NCI-H524 treated with DMSO at 0.1 percent for 48 hours (cell line): ENCODE measurements at places on chromosomes 6 and 20.

GRCh38 chr6:43757966-43758616 is 11.9 kb upstream of the VEGFA start:
- no peak for DNase-seq

DNA sequence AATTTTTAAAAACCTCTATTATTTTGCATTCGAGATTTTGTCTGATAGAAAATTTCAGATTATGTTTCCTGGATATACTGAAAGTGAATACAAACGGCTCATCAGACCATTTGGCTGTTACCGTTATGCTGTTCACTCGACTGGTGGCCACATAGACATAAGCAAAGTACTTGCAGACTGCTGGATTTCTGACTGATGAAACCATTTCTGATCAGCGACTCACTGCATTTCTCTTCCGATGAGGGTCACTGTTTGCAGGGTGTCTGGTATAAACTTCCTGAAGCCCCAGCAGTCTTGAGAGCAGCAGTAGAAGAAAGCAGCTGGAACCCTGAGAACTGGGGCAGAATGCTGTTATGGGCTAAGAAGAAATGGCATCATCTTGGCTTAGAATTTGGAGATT is 17.7 kb downstream of the SNX9 start:
- no peak for DNase-seq

DNA sequence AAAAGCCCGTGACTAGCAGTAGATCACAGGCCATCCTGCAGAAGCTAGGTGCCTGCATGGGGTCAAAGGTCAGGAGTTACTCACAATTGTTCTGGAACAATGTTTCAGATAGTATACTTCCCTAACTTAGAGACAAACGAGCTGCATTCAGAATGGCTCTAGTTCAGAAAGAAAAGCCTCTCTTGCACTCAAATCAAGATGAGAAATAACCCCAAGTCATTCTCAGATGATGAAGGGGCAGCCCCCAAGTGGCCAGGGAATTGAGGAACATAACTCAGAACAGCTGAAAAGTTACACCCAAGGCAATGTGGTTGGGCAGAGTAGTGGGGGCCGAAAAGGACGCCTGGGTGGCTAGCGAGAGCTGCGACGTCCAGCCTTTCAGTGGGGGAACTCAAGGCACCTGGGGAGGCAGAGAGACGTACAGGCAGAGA is 27.8 kb downstream of the FYN start:
- DNase-seq = no peak

DNA sequence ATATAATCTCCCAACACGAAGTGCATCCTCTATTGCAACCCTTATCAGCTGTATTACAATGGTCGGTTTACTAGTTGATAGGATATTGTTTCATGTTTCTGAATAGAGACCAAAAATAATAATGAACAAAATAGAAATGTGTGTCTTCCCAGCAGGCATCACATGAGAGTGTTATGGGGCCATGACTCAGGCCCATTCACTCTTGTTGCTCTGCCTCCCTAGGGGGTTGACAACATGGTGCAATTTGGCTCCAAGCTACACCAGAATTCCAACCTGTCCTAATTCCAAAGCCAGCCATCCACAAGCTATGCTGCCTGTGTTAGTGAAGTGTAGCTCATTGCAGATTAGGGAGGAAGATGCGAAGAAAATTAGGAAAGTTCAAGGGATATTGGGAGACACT is 13.1 kb upstream of the SAYSD1 start:
- DNase-seq = no peak

GRCh38 chr6:17813542-17813941 is 106.8 kb upstream of the NUP153 start:
- DNase-seq = no peak

DNA sequence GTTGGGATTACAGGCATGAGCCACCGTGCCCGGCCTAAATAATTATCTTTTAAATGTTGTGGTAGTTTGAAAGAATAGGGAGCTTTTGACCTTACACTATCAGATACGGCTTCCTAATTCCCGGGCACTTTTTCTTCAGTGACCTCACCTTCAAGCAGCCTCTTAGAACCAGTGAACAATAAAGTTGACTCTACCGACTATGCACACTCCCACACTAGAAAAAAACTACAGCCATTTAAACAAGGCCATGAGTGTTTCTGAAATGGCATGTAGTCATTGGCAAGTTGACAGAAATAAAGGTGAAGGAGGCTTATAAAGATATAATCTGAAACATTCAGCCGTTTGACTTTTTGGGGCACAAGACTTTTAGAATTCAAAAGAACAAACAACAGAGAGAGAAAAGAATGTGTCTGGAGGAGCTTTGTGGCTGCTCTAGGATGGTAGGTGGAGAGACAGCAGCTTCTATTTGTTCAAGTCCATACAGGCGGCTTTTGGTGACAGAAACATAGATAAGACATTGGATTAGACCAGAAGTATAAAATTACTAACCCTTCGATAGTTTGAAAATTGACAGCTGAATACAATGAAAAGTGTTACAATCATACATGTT is 75.2 kb downstream of the GJA1 start:
- DNase-seq = no peak

DNA sequence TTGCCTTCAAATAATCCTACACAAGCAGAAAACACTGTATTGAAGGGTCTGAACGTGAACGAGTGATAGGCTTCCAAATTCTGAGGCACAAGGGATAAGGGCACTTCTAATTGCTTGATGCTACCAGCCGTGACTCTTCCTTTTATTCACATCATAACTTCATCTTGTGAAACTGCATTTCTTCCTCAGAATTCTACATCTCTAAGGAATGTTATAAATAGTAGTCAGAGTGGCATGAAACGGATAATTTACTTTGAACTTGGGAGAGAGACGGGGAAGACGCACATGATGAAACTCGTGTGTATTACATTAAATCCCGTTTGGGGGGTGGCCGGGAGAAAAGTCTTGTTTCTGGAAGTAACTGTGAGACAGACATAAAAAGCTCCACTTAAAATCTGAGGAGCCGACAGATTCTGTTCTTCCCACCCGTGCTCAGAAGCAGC is 754 bp downstream of the HDDC2 start:
- DNase-seq = no peak

DNA sequence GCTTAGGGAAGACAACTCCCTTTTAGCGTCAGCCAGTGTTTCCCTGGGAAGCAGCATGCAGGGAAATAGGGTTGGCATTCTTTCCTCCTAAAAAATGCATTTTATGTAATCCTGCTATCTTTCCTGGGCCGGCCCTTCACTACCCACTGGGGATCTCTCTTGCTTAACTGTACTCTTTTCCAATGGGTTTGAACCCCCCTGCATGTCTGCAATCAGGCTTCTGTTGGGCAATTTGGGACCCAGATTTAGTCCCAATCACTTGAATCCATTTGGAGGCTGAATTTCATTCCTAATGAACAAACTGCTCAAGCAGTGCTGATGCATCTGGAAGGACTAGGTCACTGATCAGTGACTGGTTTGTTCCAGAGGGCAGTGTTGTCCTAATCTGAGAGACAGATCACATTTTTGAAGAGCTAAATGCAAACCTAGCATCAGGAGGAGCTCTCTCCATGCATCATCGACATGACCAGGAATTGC is 152.0 kb downstream of the TSHZ2 start:
- no peak for DNase-seq

DNA sequence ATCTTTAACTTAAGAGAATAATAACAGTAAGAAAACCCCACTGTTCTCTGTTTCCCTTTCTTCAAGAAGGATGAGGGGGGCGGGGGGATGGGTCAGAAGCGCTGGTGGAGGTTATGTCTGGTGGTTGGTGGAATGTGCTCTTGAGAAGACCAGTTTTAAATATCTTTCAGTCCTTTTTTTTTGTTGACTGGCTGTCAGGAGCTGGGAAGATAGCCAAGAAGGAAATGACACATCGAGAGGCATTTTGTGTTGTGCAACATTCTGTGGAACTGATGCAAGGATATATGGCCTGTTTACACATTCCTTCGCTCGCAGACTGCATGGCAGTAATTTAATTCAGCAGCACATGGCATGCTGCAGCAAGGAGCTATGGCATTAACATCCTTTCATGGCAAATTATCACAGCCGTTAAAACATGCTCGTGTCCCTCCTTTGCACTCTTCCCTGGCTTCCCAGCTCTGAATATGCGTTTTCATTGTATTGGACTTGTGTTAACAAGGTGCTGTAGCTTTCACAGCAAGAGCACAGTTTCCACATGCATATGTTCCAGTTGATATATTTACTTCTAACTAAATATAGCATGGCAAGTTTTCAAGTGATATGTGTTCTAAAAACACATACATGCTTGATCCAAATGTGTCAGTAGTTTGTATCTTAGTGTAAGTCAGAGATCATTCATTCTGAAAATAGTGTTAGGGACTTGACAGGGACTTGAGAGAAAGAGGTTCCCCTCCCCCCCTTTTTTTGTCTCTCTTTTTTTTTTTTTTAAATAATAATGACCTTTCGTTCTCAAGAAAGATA is 68.2 kb upstream of the SUPT3H start:
- no peak for DNase-seq

- DNase-seq = no peak
These were observed 183.7 kb downstream of the CD109 start for GRCh38 chr6:73879501-73880293.

DNA sequence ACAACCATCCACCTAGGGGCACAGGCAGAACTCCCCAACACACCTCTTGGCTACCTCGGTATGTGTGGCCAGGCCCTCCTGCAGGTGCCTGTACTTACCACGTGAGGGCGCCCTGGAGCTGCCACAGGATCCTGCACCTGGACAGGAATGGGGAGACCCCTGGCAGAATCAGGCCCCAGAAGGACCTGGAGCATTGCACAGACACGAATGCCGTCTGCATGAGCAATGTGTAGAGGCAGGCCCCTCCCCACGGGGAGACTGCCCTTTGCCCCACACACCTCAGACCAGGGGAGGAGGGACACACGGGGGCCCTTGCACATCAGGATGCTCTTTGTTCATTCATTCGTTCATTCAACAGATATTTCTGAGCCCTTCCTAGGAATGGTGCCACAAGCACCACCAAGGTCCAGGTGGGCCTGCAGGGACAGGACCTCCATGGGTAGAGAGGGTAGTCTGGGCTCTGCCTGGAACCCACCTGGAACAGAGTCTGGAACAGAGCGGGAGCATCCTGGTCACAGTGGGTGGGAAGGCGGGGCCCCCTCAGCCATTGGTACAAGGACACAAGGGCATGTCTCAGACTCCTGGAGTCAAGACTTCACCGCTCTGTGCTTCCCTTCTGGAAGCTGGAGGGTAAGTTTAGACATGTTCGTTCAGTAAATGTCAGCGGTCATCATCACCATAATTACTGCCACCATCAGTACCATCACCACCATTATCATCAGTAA is 32.3 kb downstream of the YTHDF1 start:
- no peak for DNase-seq

GRCh38 chr6:153302133-153302532 is 171.1 kb upstream of the RGS17 start:
- no peak for DNase-seq

GRCh38 chr6:129476810-129477209 is 233.2 kb downstream of the ARHGAP18 start:
- DNase-seq = no peak

DNA sequence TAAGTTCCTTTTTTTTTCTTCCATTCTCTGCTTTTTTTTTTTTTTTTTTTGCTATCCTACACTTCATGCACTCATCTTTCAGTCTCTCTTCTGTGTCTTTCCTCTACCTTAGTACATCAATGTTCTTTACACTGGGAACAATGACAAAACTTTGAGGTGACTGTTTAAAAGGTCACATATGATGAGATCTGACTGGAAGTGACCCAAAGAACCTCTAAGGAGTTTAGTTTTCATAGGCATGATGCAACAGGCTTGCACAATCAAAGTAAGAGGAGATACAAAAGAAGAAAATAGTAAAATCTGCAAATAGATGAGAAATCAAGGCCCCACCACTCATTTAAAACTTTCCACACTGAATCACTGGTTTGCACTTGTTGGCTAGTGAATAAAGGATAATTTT is 840.8 kb downstream of the TBC1D32 start:
- no peak for DNase-seq

DNA sequence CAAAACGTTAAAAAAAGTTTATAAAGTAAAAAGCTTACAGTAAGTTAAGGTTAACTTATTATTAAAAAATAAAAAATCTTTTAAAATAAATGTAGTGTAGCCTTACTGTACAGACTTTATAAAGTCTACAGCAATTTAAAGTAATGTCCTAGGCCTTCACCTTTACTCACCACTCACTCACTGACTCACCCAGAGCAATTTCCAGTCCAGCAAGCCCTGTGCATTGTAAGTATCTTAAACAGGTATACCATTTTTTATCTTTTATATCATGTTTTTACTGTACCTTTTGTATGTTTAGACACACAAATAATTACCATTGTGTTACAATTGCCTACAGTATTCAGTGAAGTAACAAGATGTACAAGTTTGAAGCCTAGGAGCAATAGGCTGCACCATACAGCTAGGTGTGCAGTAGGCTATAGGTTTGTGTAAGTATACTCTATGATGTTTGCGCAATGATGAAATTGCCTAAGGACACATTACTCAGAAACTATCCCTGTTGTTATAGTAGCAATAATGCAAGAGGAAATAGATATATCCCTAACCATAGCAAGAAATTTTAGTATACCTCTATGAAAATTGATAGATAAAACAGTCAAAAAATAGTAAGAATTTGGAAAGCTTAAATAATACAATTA is 39.5 kb downstream of the FBXO5 start:
- DNase-seq = no peak

- DNase-seq = peak; percentile 35
These were observed 206.0 kb downstream of the CDC5L start for GRCh38 chr6:44593539-44593944.

DNA sequence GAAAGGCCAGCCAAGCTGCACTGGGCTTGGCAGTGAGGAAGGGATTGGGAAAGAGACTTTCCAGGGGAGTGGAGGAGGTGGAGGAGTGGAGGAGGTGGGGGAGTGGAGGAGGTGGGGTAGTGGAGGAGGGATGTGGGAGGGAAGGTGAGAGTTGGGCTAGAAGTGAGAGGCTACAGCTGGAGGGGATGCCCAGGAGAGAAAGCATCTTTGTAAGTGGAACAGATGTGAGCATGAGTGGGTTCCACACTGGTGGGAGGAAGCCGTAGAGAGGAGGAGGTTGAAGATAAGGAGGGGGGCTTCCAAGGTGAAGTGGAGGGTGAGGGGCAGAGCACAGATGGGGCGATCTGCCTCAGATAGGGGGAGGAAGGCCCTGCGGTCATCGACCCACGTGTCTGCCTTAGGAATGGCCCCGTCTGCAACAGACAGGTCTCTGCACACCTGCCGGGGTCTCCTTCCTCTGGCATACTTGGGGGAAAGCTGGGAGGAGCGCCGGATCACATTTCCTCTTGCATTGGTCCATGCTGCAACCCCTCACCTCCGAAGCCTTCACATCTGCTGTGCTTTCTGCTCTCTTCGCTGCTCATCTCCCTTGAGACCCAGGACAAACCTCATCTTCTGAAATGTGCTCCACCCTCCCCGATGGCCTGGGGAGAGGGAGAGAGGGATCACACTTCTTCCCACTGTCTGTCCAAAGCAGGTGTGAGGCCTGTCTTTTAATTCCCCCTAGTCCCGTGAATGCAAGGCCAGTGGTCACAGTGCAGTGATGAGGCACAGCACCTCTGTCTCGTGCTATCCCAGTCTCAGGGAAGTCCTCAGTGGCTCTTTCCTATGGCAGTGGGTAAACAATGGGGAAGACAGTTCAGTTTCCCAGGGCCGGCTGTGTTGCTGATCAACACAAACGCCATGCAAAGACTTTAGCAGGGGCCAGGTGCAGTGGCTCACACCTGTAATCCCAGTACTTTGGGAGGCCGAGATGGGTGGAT is 48.6 kb upstream of the SNX9 start:
- DNase-seq = peak; percentile 66

- no peak for DNase-seq
These were observed 31.2 kb downstream of the ZHX3 start for GRCh38 chr20:41286240-41286851.
